ENCODE measurements at places on chromosomes 4 and X.

DNA sequence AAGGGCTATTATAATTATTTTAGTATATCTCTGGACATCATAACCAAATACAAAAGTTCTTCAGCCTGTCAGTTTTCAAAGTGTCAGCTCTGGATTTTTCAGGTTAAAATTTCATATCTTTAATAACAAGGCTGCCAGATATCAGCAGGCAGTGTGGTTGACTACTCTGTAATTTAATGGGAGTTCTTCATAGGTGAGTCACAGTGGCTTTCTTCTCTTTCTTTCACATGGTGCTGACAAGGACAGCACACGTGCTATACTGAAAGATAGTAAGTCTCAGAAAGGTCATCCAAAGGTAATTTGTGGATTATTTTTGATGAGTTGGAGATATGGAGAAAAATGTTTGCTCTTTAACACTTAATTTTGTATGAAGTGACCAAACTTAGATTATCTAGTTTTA is 43.2 kb downstream of the GALNT7 start:
- no peak for DNase-seq

- DNase-seq: no peak
Observed at GRCh38 chr4:166399021-166399420, 526.0 kb downstream of the TLL1 start.

DNA sequence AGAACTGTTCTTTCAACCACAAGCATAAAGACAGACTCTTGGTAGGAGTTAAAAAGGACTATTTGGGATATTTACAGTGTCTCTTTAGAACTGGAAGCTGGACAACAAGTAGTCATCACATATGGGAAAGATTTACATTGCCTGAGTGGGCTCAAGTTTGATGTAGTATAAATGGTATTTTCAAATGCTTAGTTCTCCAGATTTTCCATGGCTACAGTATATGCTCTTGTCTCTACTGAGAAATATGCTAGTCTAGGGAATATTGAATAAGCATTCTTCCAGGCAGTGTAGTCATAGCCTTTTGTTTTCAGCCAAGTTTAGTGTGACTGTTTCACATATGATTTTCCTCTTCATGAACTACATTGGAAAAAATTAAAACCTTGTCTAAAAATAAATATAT is 315.6 kb downstream of the ARHGAP24 start:
- DNase-seq: no peak

GRCh38 chr4:52051615-52052474 is 741 bp downstream of the SPATA18 start:
- no peak for DNase-seq

- no peak for DNase-seq
Observed at GRCh38 chr4:158624889-158625478, 46.7 kb downstream of the C4orf46 start.

DNA sequence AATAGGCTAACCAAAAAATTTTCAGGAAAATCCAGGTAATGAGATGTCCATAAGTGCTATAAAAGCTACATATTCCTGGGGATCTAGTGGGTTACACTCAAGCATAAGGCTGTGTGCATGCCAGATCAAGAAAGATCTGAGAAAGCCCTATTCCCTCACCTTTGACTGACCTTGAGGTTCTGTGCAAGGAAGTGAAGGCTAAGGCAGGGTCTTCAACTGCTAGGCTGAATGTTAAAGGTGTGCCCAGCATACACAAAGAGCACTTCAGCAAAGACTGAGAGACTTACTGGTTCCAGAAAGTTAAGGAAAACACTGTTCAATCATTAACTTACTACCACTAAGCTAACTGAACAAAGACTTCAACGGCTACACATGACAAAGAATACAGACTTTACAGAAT is 269.7 kb downstream of the GPC3 start:
- DNase-seq: no peak

- DNase-seq: no peak
Observed at GRCh38 chr4:76307660-76308014, 1.1 kb downstream of the STBD1 start.
